ENCODE measurements at places on chromosomes 12 and 14.

DNA sequence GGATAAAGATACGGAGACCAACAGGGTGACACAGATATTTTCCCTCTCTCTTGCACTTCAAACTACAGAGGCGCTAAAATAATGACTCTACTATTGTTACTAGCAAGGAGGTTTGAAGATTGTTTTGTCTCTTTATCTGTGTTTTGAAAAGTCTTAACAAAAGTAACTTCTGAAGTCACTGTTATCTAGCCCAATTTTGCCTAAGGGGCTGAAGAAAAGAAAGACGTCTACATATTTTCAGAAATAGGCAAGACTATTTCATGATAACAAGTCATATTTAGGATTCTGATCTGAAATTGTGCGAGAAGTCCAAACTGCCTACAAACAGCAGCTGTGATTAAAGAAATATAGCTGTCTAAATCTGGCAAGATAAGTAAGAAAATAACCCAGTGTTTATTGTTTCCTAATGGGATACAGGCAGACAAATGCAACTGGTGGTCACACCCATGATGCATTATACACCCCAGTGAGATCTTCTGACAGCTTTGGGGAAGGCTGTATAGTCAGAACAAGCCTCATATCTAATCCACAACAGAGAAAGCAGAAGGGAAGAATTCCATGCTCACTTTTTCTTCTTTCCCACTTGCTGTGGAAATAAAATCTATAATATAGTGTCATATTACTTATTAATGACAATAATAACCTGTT lies 226.9 kb upstream of the ARID2 start:
- DNase-seq: no peak

GRCh38 chr14:51981218-51981854 lies 8.0 kb upstream of the RTRAF start:
- DNase-seq: no peak

- DNase-seq: no peak
Observed at GRCh38 chr14:78308079-78308478, 137.9 kb downstream of the NRXN3 start.

GRCh38 chr12:31386364-31386777 lies 60.4 kb upstream of the SINHCAF start:
- DNase-seq: no peak

DNA sequence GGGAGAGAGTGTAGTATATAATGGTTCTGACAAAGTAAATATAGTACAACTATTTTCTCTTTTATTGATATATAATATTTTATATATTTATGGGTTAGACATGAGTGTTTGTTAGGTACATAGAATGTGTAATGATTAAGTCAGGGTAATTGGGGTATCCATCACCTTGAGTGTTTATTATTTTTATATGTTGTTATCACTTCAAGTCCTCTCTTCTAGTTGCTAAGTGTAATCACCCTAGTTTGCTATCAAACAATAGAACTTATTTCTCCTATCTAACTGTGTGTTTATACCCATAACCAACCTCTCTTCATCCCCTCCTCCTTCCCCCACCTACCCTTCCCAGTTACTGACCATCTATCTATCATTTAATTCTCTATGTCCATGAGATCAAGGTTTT lies 64.2 kb downstream of the BRMS1L start:
- no peak for DNase-seq

- DNase-seq: no peak
Observed at GRCh38 chr14:66708267-66708666, 200.3 kb downstream of the GPHN start.

GRCh38 chr14:25537846-25538455 lies 488.0 kb upstream of the STXBP6 start:
- no peak for DNase-seq

DNA sequence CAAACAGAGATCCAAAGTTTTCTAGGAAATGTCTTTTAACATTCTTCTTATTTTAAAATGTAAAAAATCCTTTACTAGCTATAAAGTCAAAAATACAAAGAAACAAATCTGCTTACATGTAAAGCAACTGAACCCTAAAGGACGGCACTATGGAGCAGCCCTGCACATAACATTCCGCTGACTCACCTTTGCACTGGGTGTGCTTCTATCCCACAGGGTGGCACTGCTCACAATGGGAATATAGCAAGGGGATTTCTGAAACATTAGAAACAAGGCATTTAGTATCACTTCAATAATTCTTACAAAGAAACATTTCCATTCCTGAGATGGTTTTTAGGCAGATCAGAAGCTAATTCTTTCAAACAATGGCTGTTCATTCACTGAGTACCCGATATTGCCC lies 94.3 kb downstream of the C12orf42 start:
- no peak for DNase-seq

DNA sequence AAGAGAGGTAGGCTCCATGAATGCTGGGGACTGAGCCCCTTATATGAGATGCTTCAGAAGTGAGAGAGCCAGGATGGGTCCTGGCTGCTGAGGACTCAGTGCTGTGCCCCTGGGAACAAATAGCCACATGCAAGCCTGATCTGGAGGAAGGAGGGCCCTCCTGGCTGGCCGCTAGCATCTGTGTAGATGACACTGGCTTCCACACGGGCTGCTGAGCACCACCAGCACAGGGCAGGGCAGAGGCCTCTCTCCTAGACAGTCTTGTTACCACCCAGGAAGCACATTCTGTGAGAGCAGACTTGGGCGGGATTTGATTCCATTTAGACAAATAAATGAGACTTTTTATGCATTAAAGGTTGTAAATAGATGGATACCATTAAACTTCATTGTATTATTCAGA lies 48.0 kb downstream of the ZNF664 start:
- no peak for DNase-seq

DNA sequence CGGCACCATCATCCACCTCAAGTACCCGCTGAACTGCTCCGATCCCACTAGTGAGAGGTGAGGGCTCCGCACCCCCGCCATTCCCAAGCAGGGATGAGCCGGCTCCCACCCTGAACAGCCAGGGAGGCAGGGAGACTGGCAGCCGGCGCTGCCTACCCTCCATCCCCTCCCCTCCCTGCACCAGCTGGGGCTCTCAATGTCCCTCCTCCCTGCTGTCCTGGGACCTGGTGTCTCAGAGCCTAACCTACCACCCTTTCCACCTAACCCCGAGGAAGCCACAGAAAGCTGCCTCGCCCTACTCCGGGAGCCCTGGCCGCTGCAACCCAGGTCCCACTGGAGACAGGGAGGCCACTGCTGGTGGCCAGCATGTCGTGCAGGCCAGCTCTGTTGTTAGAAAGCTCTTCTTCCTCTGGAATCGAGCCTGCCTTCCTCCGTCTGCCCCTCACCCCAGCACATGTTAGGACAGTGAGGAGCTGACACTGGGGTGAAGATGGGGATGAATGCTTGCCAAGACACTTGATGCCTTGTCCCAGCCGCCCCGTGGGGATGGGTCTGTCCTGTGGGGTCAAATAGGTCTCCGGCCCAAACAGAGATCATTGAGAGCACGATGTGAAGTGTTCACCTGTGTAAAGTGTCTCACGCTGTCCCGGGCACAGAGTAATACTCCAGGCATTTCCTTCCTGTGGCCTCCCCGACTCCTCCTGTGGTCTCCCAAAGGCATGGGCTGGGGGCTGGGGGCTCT lies 1.1 kb downstream of the PTPN6 start:
- no peak for DNase-seq

DNA sequence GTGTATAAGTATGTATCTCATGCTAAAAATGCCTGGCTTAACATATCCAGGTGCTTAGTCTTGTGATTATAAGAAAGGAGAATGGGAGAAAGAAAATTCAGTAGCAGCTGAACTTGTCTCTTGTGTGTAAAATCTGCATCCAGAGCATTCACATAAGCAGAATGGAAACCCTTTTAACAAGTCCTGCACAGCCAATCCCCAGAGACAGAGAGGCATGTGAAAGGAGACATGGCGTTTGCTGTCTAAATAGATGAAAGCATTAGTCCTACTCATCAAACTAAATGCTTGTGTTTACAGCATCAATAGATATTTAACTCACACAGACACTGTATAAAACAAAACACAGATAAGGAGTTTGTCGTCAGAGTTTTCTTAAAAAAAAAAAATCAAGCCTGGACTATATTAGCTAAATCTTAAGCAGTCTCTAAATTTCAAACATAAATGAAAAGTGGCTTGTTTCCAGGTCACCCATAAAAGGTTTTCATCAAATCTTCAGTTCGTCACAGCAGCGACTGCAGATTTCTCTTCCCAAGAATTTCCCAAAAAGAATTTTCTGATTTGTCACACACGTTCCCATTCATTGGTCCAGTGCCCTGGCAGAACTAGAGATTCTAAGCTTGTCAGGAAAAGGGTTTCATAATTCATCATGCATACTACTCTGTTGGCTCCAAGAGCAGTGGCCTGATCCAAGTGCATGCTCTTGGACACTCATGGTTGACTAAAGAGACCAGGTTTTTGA lies 249.2 kb downstream of the BTG1 start:
- no peak for DNase-seq

- no peak for DNase-seq
Observed at GRCh38 chr12:4116251-4117111, 157.1 kb upstream of the CCND2 start.

- no peak for DNase-seq
Observed at GRCh38 chr12:53045696-53046045, 4.2 kb upstream of the TNS2 start.

- no peak for DNase-seq
Observed at GRCh38 chr12:54870617-54871016, 16.3 kb downstream of the MUCL1 start.

Measured in activated naive CD4-positive, alpha-beta T cell (primary cell).